ENCODE measurements at places on chromosomes 7 and 10.

- no peak for DNase-seq
Measured at GRCh38 chr7:139914306-139915267, 85.5 kb downstream of the TBXAS1 start.

DNA sequence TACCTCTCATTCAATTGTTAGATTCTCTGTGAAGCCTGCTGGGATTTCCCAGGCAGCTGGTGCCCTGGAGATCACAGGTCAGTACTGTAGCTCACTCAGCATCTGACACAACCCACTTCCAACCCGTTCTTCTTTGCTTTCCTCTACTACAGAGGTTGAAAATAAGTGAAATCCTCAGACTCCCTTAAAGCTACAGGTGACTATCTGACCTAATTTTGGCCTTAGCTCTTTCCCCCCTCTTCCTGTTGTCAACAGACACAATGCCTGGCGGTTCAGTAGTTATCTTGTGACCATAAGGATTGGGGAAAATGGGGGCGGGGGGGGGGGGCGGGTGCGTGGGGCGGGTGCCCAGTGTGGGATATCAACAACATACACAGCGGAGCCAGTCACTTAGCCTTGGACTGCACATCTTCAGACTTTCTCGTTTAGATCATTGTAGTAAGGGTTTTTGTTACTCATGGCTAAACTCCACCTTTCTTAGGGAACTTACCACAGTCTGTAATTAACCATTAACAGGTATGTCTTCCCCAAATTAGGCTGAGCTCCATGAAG is 37.8 kb downstream of the MTPN start:
- DNase-seq: no peak

- DNase-seq: no peak
Measured at GRCh38 chr10:48651839-48652238, 32.8 kb upstream of the WDFY4 start.

GRCh38 chr10:8069108-8069507 is 14.6 kb downstream of the GATA3 start:
- DNase-seq: no peak

DNA sequence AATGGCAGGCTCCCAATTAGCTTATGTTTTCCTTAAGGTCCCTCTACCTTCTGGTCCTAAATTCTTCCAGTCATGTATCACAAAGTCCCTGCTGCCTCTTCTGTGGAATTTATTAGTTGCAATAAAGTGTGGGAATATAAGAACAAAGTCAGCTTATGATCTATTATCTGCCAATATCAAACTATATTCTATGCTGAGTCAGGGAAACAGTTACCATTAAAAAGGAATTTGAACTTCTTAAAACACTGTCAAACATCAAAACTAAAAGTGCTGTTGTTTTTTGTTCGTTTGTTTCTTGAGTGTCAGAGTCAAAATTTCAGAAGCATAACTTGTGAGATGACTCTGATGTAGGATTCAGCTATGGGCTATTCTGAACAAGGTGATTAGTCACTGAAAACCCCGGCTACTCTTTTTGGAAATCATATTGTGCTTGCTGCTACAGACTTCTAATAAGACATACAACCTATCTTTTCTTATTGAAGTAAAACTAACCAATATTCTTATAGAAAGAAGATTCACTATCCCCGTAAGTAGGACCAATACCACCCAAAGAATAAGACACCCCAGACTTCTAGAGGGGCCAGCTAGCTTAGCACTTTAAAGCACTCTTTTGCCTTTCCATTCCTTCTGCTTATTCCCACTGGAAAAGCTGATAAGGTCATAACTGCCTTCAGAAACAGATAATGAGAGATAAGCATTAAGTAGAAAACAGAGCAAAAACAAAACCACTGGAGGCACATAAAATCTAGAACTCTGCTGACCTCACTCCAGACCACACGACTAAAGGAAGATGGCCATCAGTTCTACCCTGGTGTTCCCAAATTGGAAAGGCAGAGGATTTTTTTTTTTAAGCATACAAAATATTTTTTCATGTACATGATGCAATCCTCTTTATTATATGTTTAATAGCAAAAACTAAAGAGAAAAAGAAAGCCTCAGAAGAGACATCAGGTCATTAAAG is 370.6 kb downstream of the PARD3 start:
- DNase-seq: no peak

DNA sequence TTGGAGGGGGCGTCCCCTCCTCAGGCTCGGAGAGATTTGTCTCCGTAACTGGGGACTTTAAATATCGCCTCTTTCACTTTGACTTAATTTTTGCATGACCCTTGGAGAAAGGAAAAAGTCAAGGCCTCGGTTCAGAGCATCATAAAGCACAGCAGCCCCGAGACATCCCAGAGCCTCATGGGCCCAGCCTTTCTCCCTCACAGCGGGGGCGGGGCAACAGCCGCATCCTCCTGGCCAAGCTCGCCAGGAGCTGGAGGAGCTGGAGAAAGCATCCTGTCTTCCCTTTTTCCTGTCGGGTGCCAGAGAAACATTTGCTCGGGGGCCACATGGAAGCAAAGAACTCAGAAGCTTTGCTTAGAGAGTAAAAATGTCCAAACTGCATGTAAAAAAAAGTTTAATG is 43.6 kb upstream of the DPYSL4 start:
- DNase-seq: no peak

DNA sequence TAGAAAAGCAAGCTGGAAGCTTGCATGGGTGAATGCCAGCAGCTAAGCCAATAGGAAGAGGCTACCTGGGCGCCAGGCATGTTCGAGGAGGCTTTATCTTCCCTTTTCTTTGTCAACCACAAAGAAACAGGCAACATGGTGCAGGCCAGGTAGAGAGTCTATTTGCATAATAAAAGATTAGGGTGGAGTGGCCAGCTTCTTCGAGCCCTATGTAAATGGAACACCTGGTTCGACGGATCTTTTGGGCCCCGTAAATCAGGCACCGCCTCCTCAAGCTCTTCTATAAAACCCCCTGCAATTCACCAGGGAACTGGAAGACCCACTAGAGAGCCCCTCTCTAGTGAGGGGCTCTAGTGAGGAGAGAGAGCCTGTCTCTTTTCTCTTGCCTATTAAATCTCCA is 1106.2 kb upstream of the CELF2 start:
- DNase-seq: no peak

DNA sequence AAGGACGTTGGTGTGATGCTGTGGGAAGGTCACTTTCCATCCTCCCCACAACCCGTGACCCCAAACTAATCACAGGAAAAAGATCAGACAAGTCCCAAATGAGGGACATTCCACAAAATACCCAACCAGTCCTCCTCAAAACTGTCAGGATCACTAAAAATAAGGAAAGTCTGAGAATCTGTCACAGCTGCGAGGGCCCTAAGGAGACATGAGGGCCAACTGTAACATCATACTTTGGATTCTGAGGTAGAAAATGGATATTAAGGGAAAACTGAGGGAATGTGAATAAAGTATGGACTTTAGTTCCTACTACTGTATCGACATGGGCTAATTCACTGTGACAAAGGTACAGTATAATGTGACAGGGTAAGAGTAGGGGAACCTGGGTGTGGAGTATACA is 85.1 kb upstream of the FAM20C start:
- no peak for DNase-seq
